G401 (cell line): ENCODE measurements at places on chromosomes 11 and 22.

GRCh38 chr11:20059587-20060021 lies 100.7 kb downstream of the DBX1 start:
- DNase-seq, result no peak

DNA sequence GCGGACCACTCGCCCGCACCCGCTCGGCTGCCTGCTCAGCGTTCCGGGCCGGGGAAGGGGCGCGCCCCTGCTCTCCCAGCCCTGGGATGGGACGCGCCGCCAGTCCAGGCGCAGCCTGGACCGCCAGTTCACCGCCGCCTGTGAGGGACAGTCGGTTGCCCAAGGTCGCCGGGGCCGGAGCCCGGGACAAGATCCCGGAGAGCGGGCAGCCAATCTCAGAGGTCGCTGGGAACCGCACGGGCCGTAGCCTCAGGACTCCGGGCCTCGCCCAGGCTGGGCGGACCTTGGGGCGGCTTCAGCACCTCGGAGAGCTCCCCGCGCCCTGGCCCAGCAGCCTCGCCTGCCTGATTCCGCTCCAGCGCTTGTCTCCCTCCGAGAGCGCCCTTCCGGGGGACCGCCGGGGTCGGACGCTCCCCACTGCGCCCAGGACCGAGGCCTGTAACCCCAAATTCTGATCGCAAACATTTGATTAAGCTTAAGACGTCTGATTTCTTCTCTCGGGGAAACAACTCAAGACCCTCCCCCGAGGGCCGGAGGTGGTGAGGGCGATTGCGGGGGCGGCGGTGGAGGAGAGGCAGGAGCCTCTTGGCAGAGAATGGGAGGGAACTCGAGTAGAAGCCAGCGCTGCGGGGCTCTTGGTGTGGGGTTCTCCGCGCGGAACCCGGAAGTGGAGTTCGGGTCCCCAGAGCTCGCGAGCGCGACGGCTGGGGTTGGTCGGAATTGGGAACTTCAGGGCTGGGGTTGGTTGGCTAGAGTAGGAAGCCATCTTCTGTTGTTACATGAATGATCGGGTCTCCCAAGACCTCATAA lies 1.1 kb upstream of the CHRM4 start:
- no peak for DNase-seq

DNA sequence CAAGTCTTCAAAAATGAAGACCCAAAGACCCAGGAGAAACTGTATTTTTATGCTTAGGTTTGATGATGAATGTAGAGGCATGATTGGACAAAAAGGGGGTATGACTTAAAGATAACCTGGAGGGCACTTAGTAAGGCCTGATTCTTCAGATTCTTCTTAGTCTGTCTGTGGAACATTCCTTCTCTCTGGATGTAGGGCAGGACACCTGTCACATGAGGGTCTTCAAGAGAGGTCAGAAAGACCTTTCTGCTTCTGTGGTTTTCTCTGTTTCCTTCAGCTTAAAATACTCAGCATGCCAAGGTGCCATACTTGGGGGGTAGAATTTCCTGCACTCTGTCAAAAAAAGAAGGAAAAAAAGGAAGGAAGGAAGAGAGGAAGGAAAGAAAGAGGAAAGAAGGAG lies 78.1 kb downstream of the BLID start:
- no peak for DNase-seq

DNA sequence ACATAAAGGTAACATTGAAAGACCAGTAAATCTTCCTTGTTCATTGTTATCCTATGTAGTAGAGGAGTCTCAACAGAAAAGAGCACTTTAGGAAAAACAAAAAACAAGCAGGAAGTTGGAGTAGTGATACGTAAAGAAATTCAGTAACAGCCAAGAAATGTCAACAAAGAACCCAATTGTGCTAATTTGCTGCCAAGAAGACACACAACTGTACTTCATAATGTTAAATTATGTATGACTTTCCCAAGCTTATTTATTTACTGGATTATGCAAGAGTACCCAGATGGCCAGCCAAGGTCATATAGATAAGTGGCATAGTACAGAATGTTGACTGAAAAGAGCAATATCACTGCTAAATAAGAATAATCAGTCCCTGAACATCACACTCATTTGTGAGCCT lies 264.7 kb upstream of the CCDC179 start:
- DNase-seq, result no peak

DNA sequence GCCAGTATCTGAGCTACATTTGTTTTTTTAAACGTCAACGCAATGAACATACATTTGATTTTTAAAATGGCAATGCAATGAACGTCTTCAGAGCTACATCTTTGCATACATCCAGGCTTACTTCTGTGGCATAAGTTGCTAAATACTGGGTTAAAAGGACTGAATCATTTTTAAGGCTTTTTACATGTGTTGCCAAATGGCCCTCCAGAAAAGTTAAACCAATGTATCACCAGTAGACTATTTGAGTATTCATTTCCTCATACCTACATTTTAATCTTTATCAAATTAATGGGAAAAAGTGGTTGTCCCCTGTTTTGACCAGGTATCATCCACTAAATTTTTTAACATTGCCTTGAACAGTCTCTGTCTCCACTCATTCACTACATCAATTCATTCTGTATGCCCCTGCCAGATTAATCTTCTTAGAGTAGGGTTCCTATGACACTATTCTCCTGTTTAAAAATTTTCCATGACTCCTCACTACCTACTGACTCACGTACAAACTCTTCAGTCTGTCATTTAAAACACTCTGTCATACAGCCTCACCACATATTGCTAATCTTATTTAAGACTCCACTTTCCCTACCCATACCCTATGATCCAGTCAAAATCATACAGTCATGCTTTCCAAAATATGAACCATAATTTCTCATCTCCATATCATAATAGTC lies 12.4 kb upstream of the PRRG4 start:
- DNase-seq, result no peak

DNA sequence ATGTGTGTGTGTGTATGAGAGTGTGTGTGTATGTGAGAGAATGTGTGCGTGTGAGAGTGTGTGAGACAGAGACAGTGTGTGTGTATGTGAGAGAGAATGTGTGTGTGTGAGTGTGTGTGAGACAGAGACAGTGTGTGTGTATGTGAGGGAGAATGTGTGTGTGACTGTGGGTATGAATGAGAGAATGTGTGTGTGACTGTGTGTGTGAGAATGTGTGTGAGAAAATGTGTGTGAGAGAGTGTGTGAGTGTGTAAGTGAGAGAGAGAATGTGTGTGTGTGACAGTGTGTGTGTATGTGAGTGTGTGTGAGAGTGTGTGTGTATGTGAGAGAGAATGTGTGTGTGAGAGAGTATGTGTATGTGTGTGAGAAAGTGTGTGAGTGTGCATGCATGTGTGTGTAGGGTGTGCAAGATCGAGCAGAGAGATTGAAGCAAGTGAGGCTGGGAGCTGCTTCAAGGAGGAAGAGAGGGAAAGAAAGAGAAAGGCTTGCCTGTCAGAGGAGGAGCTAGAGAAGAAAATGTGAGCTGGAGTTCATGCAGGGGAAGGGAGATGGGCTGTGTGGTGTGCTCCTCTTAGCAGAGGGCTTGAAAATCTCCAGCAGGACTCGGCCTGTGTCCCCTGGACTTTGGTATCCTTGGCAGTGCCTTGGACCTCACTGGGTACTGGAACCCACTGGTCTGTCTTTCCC lies 27.7 kb upstream of the TP53I11 start:
- DNase-seq, result no peak
